ENCODE measurements at places on chromosomes 12 and 14. TPM values are rescaled to one million over a fixed set of nuclear protein-coding genes. Genes with fewer than 3 reads are reported as not detected.

GRCh38 chr12:82688035-82688501, 1.4 kb downstream of the TMTC2 start:
- H3K4me3 ChIP-seq, result no peak overlapping the region
- H3K27me3 ChIP-seq, result no peaks in the 10 kb centered on the region
- H3K4me1 ChIP-seq, result no peaks in the 10 kb centered on the region
- DNase-seq, result no peak
- no peaks in the 10 kb centered on the region for H3K36me3 ChIP-seq

SYCP3 gene
- not detected for total RNA-seq

FGF6 gene
- not detected for total RNA-seq

DNA sequence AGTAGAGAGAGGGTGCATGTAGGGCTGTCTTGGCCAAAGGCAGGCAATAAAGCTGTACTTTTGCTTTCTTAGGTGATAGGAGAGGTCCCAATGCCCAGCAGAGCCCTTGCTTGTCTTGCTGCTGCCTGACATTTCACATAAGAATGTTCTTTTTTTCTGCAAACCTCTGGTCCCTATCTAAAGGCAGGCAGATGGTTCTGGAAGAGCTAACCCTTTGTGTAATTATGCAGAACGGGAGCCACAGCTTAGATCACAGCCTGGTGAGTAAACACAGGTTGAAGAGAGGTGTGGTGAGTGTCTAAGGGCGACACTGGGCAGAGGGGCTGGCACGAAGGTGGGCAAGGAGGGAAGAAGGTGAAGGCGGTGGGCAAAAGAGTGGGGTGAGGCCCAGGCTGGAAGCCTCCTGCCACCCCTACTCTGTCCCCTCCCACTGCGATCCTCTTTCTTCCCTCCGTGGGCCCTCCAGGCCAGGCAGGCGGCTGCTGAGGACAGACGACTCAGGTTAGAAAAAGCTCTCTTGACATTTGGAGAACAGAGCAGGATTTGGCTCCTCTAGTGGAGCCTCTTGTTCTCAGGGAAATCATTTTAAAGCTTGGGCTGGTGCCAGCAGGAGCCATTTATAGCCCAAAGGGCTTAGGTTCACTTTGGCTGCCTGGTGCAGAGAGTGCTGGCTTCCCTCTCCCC, 42.8 kb downstream of the PRMT8 start:
- peak; percentile 50 for DNase-seq
- no peak overlapping the region for H3K4me3 ChIP-seq
- H3K27me3 ChIP-seq, result no peaks in the 10 kb centered on the region
- H3K27ac ChIP-seq, result no peak overlapping the region
- no peaks in the 10 kb centered on the region for H3K36me3 ChIP-seq

- no peak overlapping the region for H3K27ac ChIP-seq
- H3K4me1 ChIP-seq, result no peaks in the 10 kb centered on the region
- H3K4me3 ChIP-seq, result no peak overlapping the region
- no peak for DNase-seq
- H3K27me3 ChIP-seq, result no peaks in the 10 kb centered on the region
Measured at GRCh38 chr12:67239061-67239460, 30.1 kb upstream of the CAND1 start.

- no peak for DNase-seq
- no peak overlapping the region for H3K27ac ChIP-seq
Measured at GRCh38 chr12:25377469-25378177, 126.9 kb upstream of the KRAS start.

- no peaks in the 10 kb centered on the region for H3K27me3 ChIP-seq
- H3K36me3 ChIP-seq, result no peaks in the 10 kb centered on the region
- no peak overlapping the region for H3K27ac ChIP-seq
- no peaks in the 10 kb centered on the region for H3K4me1 ChIP-seq
- no peak for DNase-seq
Measured at GRCh38 chr14:38618514-38618913, 362.6 kb upstream of the CLEC14A start.

DNA sequence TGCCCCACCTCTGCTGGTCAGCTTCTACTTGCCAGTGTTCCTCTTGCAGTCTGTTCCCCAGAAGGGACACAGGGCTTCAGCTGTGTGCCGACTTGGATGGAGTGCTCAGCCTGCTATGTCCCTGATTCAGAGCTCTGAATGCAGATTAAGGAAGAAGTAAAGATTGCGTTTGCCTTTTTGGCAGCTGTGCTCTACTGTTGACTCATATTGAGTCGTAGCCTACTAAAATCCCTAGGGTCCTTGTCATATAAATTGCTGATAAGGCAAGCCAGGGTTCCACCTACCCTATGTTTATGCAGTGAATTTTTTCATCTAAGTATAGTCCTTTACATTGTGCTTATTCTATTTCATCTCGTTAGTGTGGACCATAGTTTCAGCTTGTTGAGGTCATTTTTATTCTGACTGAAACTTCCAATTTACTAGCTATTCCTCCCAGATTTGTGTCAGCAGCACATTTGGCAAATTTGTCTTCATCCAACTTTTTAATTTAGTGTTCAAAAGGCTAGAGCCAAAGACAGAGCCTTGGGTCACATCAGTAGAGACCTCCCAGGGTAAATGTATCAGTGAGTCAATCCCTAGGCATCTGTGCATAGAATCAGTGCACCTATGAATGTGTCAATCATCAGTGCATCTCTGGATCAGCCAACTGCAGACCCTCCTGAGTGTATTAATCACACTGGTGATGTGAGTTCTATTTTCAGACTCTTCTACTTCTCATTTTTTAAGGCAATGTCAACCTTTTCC, 31.9 kb downstream of the CACNA1C start:
- H3K4me1 ChIP-seq, result no peaks in the 10 kb centered on the region
- no peak overlapping the region for H3K4me3 ChIP-seq
- no peak for DNase-seq
- H3K27ac ChIP-seq, result no peak overlapping the region
- no peaks in the 10 kb centered on the region for H3K27me3 ChIP-seq
- H3K36me3 ChIP-seq, result no peaks in the 10 kb centered on the region

- no peaks in the 10 kb centered on the region for H3K36me3 ChIP-seq
- no peaks in the 10 kb centered on the region for H3K4me1 ChIP-seq
- H3K27me3 ChIP-seq, result no peaks in the 10 kb centered on the region
- no peak overlapping the region for H3K4me3 ChIP-seq
Measured at GRCh38 chr14:41167040-41167439, 439.6 kb upstream of the LRFN5 start.

AKAP6 gene
- total RNA-seq, result 8.2 TPM

GRCh38 chr12:67921286-67921685, 68.0 kb upstream of the IFNG-AS1 start:
- H3K36me3 ChIP-seq, result no peaks in the 10 kb centered on the region
- no peaks in the 10 kb centered on the region for H3K4me1 ChIP-seq
- H3K4me3 ChIP-seq, result no peak overlapping the region
- H3K27ac ChIP-seq, result no peak overlapping the region
- no peak for DNase-seq

TMEM19 gene
- total RNA-seq, result 12.2 TPM

DNA sequence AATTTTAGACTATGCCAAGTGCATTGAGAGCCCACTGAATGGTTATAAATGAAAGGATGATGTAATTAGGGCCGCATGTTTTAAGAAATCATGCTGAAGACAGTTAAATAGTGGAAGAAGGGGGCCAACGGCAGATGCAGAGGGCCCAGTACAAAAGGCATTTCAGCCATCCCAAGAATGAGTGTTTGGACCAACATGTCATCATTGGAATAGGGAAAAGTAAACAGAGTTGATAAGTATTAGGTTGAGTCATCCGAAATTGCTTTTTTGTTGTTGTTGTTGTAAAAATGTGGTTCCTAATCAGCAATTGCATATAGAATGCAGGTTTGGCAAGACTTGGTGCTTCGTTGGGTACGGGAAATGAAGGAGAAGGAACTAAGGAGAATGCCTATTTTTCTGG, 29.5 kb downstream of the BMP4 start:
- H3K27me3 ChIP-seq, result peaks cover 3% of the 10 kb centered on the region
- H3K4me1 ChIP-seq, result no peaks in the 10 kb centered on the region
- no peak for DNase-seq
- no peak overlapping the region for H3K27ac ChIP-seq
- no peaks in the 10 kb centered on the region for H3K36me3 ChIP-seq

- H3K4me3 ChIP-seq, result no peak overlapping the region
- H3K36me3 ChIP-seq, result no peaks in the 10 kb centered on the region
- H3K27ac ChIP-seq, result no peak overlapping the region
- no peaks in the 10 kb centered on the region for H3K4me1 ChIP-seq
Measured at GRCh38 chr14:38336298-38336697, 80.4 kb upstream of the CLEC14A start.

TAS2R20 gene
- total RNA-seq, result 10.5 TPM

GRCh38 chr12:124529565-124530276, 37.7 kb downstream of the NCOR2 start:
- no peak overlapping the region for H3K27ac ChIP-seq
- no peaks in the 10 kb centered on the region for H3K27me3 ChIP-seq
- no peak for DNase-seq
- no peak overlapping the region for H3K4me3 ChIP-seq
- no peaks in the 10 kb centered on the region for H3K36me3 ChIP-seq
- no peaks in the 10 kb centered on the region for H3K4me1 ChIP-seq

- no peaks in the 10 kb centered on the region for H3K4me1 ChIP-seq
- H3K27me3 ChIP-seq, result no peaks in the 10 kb centered on the region
- H3K4me3 ChIP-seq, result no peak overlapping the region
- DNase-seq, result no peak
- no peaks in the 10 kb centered on the region for H3K36me3 ChIP-seq
Measured at GRCh38 chr14:101101456-101102056, 198.0 kb upstream of the RTL1 start.

DNA sequence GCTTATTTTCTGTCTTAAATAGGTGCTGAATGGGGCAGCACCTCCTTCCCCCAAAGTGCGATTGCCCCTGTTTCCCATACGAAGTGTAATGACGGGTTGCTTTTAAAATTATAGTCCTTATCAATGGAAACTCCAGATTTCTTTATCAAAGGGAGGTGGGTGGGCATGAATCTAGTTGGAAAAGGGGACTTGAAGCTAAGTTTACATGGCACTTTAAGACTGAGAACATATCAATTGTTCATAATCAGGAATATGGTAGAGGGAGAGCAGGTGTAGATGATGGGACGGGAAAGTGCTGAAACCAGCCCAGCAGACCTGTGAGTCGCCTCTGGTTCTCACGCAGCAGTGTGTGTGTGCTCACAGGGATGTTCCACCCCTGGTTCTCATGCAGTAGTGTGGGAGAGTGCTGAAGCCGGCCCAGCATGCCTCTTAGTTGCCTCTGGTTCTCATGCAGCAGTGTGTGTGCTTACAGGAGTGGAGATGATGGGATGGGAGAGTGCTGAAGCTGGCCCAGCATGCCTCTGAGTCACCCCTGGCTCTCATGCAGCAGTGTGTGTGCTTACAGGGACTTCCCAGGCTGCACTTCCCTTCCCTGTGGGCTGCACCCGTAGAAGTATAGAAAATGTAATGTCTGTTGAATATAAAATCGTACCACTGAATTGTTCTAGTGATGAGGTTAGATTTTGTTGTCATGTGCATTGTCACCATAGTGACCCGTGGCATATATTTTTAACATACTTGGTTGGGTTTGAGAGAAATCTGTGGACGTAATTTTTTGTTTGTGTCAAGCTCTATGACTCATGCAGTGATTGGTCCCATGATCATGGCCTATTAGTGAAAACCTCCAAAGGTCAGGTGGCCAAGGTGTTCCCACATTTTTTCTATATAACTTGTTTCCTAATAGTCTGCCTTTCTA, 51.6 kb downstream of the GPATCH2L start:
- H3K27ac ChIP-seq, result no peak overlapping the region
- H3K36me3 ChIP-seq, result peaks cover 19% of the 10 kb centered on the region
- no peak overlapping the region for H3K4me3 ChIP-seq
- no peaks in the 10 kb centered on the region for H3K4me1 ChIP-seq

PRH2 gene
- total RNA-seq, result not detected

CD4 gene
- total RNA-seq, result 52.8 TPM

DNA sequence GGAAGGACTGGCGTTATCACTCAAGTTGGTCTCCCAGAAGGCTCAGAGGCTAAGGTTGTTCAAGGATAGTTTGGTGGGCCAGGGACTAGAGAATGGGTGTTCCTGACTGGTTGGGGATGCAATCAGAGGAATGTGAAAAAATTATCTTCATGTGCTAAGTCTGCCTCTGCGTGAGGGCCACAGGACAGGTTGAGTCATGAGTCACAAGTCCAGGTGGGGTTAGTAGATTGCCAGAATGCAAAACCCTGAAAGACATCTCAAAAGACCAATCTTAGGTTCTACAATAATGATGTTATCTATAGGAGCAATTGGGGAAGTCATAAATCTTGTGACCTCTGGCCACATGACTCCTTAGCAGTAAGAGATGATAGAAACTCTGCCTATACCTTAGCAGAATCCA, 220.1 kb upstream of the EEA1 start:
- DNase-seq, result no peak
- H3K36me3 ChIP-seq, result no peaks in the 10 kb centered on the region
- H3K4me1 ChIP-seq, result no peaks in the 10 kb centered on the region
- H3K27me3 ChIP-seq, result no peaks in the 10 kb centered on the region
- no peak overlapping the region for H3K4me3 ChIP-seq
- H3K27ac ChIP-seq, result no peak overlapping the region

GRCh38 chr14:94100847-94101246, 9.7 kb upstream of the IFI27 start:
- no peaks in the 10 kb centered on the region for H3K4me1 ChIP-seq
- H3K36me3 ChIP-seq, result no peaks in the 10 kb centered on the region
- DNase-seq, result peak; percentile 82
- H3K27ac ChIP-seq, result peak overlapping the region; percentile 50
- no peaks in the 10 kb centered on the region for H3K27me3 ChIP-seq

TAS2R50 gene
- 1.1 TPM for total RNA-seq

- no peaks in the 10 kb centered on the region for H3K27me3 ChIP-seq
- H3K36me3 ChIP-seq, result no peaks in the 10 kb centered on the region
- no peak overlapping the region for H3K4me3 ChIP-seq
Measured at GRCh38 chr14:32013083-32013482, 64.0 kb upstream of the ARHGAP5 start.

DNA sequence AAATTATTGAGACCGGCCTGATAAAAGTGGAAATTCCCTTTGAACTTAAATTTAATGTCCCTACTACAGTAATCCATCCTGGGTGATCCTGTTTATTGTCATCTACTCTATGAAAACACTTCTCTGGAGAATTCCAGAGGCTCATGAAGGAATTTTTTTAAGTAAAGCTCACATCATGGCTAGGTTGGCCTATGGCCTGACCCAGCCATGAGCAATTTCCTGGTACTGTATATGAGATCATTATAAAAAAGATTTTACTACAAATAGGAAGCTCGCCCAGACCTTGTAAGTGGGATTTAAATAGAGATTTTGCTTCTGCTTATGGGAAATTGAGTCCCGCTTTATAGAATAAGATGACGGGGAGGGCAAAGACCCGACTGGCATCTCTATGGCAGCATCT, 215.5 kb downstream of the DPF3 start:
- no peaks in the 10 kb centered on the region for H3K27me3 ChIP-seq
- H3K4me1 ChIP-seq, result no peaks in the 10 kb centered on the region
- H3K4me3 ChIP-seq, result no peak overlapping the region
- DNase-seq, result no peak
